NCI-H526 (cell line): ENCODE measurements at places on chromosomes 3 and 15.

GRCh38 chr3:127411083-127411727 is 123.4 kb upstream of the PRR20G start:
- DNase-seq = no peak

- no peak for DNase-seq
Observed at GRCh38 chr15:31554261-31554660, 227.6 kb downstream of the KLF13 start.

DNA sequence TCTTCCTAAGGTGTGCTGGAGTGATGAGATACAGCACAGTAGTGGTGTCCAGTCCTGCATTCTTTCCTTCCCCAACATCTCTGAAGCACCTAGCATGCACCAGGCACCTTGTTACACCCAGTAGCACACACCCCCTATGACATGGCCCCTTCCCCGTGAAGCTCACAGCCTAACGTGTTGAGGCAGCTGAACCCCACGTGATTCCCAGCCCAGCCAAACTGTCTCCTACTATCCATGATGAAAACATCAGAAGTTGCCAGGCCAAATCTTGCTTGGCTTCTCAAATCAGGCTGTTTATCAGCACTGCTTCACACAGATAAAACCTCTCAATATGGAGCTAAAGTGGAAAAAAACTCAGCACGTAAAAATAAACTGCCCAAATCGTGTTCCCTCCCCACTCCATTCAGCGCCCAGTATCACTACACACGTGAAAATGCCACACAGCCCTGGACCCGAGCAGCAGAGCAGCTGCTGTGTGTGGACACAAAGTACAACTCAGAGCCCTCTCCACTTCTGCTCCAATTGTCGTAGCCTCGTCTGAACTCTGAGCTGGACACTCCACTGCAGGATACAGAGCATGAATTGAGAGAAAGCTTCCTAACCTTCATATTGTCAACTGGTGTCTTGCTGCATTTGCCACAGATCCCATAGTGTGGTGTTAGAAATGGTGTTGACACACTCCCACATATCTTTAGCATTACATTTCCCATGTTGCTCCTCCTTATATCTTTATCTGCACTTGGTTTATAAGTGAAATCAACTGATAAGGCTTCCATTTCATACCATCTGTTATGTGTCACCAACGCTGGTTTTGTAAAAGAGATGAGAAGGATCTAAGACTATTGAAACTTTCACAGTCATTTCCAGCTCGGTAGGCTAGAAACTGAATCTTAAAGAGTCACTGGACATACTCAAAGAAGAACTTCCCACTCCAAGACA is 279.8 kb downstream of the RORA start:
- DNase-seq = no peak

- no peak for DNase-seq
Observed at GRCh38 chr15:99074446-99074845, 30.4 kb upstream of the SYNM start.

- DNase-seq = no peak
Observed at GRCh38 chr3:155608228-155608920, 136.5 kb downstream of the PLCH1 start.

DNA sequence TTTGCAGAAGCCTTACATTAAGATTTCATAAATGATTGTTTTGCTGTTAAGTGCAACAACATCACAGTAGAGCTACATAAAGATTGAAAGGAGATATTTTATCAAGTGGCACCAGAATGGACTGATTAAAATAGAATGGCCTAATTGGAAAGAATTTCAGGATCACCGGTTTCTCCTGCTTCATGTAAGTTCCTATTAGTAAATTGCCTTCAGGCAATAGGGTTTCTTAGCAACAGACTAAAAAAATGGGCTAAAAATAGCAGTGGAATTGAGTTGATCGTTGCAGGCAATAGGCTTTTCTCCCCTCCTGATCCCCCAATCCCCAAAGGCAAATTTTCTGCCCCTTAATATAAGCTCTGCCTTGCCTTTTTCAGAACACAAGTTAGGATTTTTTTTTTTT is 917 bp downstream of the LNP1 start:
- peak; percentile 34 for DNase-seq

GRCh38 chr3:146513386-146514051 is 30.9 kb downstream of the PLSCR1 start:
- no peak for DNase-seq

- no peak for DNase-seq
Observed at GRCh38 chr15:68112706-68113105, 58.6 kb downstream of the PIAS1 start.

- DNase-seq = no peak
Observed at GRCh38 chr3:14451844-14452739, 49.7 kb downstream of the SLC6A6 start.

- DNase-seq = no peak
Observed at GRCh38 chr15:74172701-74173379, 670 bp upstream of the ISLR start.

DNA sequence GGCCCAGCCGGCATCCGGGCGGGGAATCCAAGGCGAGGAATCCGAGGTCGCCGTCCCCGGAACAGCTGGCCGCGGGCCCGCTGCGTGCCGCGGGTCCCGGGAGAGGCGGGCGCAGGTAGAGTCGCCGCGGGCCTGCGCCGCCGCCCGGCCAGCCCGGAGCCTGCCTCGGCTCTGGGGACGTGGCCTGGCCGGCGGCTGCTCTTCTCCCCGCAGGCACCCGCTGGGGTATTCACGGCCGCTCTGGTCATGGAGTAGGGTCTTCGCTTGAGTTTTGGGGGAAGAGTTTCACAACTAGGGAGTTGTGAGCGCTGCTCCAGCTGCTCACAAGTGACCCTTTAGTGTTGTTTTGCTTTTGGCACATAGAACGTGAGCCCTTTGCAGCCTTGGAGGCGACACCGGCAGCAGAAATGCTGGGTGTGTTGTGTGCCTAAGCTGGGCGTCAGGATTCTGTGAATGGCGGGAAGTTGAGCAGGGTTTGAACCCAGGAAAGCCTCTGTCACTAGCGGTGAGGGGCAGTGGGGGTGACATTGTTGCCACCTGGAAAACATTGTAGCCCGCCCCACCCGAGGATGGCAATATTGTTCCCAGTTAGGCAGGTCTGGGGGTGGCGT is 4.0 kb downstream of the TRIM71 start:
- DNase-seq = peak; percentile 78

- DNase-seq = no peak
Observed at GRCh38 chr3:174206607-174207192, 652.4 kb upstream of the NAALADL2 start.

DNA sequence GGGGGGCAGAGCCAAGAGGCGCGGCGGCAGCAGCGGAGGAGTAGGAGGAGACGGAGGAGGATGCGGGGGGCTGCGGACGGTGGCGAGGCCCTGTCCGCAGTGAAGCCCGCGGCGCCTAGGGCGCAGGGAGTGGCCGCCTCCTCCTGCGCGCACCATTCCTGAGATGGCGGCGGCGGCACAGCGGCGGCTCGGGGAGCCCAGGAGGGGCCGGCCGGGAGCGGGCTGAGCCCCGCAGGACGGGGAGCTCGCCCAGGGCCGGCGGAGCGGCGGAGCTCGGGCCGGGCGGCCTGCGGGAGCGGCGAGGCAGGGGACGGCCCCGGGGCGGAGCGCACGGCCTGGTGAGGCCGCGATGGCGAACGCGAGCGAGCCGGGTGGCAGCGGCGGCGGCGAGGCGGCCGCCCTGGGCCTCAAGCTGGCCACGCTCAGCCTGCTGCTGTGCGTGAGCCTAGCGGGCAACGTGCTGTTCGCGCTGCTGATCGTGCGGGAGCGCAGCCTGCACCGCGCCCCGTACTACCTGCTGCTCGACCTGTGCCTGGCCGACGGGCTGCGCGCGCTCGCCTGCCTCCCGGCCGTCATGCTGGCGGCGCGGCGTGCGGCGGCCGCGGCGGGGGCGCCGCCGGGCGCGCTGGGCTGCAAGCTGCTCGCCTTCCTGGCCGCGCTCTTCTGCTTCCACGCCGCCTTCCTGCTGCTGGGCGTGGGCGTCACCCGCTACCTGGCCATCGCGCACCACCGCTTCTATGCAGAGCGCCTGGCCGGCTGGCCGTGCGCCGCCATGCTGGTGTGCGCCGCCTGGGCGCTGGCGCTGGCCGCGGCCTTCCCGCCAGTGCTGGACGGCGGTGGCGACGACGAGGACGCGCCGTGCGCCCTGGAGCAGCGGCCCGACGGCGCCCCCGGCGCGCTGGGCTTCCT is at the start of gene GPR27:
TSS of gene GPR27 (plus strand) at position 155 of the 909 bp plus-strand sequence. CDS start at position 350, 195 bp downstream.
- no peak for DNase-seq

DNA sequence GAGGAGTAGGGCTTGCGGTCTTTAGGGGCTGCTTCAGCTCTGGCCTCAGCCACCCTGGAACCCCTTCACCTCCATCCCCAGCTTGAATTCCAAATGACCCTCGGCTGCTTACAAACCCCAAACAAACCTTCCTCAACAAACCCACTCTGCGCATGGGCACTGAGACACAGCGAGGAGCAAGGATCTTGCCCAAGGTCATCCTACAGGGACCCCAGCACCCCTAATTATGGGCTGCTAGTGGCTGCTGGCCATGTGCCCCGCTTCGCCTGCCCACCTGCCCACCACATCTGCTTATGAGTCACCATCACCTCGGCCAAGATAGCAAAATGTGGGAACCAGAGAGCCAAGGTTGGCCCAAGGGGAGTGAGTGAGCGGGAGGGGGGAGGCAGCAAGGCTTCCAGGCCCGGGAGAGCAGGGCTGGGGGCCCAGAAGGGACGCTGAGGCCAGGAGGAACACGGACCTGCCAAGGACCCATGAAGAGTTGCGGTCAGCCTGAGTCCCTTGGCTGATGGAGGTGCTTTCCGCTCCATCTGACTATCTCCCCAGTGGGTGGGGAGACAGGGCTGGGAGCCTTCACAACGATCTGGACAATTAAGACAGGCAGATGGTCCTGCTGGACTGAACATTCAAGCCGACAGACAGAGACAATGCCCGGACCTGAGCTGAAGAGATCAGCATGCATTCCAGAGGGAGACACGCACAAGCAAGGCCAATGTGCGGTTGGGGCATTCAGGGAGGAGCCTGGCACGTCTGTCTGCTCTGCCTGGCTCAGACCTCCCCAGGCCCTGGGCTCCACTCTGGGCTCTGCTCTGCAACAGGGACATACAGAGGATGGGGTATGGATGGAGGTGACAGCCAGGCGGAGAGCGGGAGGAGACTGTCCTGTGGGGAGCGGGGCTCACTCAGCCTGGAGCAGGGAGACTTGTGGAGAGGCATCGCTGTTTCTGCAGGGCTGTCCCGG is 10.8 kb upstream of the GRIP2 start:
- no peak for DNase-seq

GRCh38 chr15:50260969-50261496 is 4.5 kb downstream of the HDC start:
- no peak for DNase-seq

DNA sequence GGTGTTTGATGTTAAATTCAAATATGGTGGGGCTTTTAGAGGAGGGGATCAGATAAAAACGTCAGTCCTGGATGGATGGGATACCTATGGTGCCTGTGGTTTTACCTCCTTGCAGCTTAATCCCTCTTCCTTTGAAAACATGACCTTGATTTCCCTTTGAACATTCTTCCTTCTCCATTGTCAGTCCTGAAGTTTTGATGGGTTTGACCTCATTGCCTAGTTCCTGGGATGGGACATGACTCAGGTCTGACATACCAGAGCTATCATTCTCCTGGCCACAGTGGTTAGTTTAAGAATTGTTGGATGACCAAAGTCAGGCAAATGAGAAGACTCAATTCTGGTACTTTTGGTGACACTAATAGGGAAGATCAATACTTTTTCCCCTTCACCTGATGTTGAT is 87.2 kb downstream of the PRICKLE2 start:
- no peak for DNase-seq

GRCh38 chr3:118228151-118228550 is 806.5 kb downstream of the IGSF11 start:
- DNase-seq = no peak
